Right hindlimb (tissue), 1 donor: ENCODE measurements at places on chromosomes 7 and 10.

DNA sequence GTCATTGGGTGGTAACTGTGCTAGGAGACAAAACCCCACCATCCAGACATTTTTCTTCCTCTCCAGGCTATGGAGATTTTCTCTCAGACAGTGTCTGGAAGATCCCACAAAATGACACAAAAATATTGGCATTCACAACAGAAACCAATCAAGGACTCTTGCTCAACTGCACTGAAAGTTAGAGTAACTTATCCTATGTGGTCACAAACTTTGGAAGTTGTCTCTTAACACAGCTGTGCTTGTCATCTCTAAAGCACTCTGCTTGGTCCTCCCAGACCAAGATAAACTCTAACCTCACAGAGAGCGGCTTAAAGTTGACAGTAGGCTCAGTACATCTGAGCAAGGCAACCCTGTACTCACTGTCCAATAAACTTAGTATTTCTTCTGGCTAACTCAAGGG, 74.9 kb downstream of the AKR1C4 start:
- DNase-seq = no peak

DNA sequence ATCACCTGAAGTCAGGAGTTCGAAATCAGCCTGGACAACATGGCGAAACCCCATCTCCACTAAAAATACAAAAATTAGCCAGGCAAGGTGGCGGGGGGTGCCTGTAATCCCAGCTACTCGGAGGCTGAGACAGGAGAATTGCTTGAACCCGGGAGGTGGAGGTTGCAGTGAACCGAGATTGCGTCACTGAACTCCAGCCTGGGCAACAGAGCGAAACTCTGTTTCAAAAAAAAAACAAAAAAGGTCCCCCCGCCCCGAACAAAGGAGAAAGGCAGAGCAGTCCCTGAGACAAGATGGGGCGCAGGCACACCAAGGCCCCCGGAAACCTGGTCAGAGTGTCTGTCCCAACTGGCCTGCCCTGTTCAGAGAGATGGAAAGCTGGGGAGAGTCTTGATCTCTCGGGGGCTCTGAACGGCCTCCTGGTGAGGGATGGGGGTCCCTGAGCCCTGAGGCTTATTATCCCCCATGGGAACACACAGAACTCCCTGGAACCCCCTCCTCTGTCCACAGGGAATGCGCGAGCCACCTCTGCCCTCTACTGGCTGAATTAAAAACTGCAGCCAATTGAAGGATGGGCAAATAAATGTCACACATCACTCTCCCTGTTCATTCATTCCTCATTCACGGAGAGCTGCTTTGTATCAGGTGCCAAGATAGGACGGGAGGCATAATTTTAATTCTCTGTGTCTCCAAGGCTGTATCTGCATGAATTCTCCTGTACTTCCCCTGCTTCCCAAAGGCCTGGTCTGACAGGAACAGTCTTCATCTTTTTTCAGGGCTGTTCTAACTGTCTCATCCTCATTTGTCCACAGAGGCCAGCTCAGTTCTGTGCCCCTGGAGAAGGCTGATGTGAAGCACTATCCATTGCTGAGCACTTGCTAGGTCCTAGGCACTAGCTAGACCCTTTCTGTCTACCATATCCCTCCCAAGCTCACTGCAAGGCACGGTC, 28.9 kb downstream of the MAT1A start:
- no peak for DNase-seq

- no peak for DNase-seq
Observed at GRCh38 chr10:72952642-72953158, 1.9 kb downstream of the PLA2G12B start.

DNA sequence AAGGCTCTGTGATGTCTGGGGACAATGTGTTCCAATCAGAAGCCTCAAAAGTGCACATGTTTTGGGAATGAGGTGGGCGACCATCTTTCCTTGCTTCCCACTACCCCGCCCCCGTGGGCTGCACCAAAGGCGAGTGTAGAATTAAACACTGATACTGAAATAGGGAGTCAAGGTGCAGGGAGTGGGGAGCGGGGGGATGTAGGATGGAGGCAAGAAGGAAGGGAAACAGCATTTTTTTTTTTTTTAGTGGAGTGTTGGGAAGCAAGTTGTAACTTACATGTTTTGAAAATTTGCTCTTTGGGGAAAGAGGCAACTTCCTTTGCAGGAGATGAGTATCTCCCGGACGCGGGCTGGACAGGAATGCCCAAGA, 484 bp upstream of the DLX5 start:
- DNase-seq = no peak

GRCh38 chr7:7567898-7568531, 1.3 kb downstream of the MIOS start:
- no peak for DNase-seq

GRCh38 chr10:5685764-5686240, 1.2 kb downstream of the TASOR2 start:
- no peak for DNase-seq

- no peak for DNase-seq
Observed at GRCh38 chr10:1526436-1527055, 210.8 kb downstream of the ADARB2 start.

DNA sequence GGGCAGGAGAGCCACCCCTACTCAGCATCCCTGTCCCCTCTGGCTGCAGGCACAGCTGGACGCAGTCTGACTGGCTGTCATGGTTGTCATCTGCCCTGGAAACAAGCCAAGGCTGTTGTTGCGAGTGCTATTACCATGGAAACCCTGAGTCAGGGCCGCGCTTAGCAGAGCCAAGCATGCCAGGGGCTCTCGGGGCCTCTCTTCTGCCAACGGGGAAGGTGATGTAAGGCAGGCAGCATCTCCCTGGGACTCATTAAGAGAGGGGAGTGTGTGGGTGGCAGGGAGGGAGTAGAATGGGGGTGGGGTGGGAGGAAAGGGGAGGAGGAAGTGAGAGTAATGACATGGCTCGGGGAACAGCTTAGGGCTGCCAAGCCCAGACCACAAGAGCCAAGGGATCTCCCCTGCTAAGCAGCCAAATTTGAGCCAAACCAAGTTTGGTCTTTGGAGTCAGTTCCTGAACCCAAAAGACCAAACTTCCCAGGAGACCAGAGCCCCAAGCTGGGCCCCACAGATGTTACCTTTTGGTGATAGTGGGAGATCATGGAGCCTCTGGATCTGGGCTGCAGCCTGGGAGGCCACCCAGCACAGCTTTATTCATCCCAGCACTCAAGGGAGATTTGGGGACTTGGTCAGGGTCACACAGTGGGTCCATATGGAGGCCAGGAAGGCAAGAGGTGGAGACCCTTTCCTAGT, 67.6 kb downstream of the TMEM130 start:
- peak; percentile 72 for DNase-seq

DNA sequence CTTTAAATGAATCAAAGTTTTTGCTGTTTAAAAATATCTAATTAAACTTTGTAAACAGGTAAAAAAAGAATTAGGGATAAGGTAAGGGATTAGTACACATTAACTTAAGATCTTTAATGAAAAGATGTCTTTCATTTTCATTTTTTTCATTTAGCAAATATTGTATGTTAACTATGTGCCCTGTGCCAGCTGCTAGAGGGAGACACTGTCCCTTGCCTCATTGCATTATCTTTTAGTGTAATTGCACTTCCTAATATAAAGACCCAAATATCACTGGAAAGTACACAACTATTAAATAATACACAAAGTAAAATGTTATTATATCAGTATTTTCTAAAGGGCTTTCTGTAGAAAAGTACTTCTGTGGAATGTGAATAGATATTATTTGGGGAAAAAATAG, 102.7 kb downstream of the GPR37 start:
- DNase-seq = no peak

DNA sequence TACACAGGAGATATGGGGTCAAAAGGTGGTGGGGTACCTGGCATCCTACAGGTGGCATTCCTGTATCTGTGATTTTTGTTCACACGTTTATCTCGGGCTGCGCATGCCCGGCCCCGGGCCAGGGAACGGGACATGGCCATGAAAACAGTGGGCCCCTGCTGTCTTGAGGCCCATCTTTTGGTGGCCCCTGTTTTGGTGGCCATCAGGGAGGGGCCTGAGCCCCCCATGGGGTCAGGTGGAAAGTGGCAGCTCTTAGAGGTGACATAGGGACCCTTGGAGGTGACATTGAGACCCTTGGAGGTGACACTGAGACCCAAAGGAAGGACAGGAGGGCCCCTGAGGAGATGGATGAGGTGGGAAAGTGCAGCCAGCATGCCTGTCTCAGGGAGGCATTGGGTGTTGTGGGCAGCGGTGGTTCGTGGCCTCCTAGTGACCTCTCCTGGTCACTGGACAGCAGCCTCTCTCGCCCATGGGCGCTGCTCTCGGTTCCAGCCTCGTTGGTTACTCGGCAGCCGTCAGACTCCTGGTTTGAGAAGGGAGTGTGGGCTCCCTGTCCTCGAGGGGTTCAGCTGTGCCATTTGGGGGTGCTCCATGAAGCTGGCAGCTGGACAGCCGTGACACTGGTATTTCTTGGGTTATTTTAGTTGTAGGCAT, 39.9 kb downstream of the INPP5A start:
- no peak for DNase-seq

DNA sequence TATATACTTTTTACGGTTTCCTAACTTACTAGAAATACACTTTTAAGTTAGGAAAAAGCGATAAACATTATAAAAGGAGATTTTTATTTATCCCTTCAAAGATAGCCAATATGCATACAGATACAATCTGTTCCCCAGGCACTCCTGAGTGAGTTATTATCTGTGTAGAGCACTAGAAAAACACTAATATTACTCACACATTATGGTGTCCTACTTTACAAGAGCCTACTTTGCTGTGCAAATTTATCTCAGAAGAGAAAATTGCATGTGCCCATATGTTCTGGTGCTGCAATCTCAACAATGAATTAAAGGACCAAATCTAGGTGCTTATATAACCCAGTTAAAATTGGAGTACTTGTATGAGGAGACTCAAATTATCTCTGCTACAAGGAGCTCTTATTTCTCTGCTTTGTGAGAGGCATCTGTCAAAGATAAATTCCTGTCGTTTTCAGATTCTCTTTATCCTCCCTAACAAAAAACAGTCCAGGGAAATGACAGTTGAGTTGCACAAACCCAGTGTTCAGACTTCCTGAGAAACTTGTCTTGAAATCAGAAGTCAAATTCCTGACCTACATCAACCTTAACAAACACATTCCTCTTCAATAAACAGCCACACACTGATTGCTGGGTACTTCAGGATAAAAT, 28.9 kb downstream of the CPA1 start:
- DNase-seq = no peak

DNA sequence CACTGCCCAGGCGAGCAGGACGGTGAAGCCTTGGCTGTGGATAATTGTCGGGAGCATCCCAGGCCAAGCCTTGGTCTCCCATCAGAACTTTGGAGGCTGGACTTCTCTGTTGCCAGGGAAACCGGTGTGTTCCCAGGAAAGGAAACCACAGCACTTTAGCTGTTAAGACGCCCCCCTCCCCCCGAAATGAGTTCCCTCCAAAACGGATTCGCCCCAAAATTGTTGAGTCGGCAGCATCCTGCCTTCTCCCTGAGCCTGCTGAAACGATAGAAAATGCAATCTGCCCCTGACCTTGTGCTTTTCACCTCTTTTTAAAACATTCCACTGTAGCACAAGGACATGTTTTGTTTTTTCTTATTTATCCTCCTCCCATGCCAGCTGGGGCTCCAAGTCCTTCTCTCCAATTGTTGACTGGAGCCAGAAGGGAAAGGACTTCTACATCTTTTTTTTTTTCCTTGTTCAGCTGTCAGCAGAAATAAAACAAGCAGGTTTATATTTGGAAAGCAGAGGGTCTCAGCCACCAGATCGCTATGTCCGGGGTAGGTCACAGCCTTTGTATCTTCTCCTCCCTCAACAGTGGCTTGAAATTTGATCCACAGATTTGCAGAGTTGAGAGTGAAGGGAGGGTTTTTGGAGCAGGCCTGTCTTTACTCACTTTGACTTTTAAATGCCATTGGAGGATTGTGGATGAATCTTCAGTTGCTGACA, 116.5 kb downstream of the ZMIZ1 start:
- DNase-seq = peak; percentile 77

- DNase-seq = no peak
Observed at GRCh38 chr7:112223310-112223709, 16.8 kb downstream of the ZNF277 start.
